ENCODE measurements at places on chromosomes 6 and 20.

DNA sequence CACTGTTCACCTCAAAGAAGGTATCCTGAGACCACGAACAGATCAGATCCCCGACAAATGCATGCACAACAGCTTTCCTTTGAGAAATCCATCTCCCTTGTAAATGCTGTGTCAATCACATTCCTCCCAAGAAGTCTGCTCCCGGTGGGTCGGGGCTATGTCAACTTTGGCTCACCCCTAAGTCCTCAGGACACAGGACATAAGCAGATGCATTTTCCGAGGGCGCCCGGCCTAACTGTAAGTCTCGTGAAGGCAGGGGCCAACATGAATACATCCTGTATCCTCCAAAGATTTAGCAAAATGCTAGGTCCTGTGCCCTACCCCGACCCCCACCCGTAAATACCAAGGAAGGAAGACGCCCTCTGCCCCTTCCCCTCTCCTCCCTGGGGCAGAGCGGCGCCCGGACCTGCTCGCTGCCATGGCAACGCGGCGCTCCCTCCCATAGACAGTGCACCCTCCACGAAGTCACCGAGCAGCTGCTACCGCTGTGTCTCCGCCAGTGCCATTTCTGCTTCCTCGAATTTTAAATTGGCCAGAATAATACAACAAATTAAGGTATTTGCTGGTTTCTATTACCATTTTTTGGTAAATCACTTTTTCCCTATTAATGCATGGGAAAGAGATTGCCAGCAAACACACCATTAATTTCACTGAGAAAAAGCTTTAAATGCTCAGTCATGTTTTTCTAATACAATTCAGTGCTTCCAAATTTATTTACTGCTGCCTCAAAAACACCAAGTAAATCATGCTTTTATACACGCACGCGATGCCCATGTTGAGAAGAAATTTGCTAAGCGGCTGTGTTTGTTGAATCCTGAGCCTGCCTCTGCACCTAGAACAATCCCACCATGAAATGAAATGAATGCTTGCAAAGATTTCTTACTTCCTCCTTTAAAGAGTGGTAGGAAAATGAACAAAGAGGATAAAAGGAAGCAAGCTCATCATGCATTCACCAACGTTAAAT lies 100.6 kb downstream of the PCSK2 start:
- no peak for DNase-seq

- DNase-seq = no peak
Measured at GRCh38 chr6:112061605-112062004, 7.7 kb downstream of the CCN6 start.

- DNase-seq = no peak
Measured at GRCh38 chr6:109235481-109236038, 140.3 kb downstream of the CEP57L1 start.

DNA sequence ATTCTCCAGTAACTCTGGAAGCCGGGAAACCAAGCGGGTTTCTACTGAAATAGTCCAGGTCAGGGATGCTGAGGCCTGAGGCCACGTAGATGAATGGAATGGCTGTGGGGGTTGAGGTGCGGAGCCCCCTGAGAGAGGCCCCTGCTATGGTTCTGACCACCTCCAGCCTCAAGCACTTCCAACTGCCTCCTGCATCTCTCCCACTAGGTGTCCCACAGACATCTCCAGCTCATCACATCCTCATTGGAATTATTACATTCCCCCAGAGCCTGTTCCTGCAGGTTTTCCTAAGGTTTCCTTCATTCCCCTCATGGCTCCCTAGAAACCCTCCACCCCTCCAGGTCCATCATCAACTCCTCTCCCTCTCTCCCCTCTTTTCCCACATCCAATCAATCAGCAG lies 48.7 kb downstream of the UNC5CL start:
- no peak for DNase-seq

DNA sequence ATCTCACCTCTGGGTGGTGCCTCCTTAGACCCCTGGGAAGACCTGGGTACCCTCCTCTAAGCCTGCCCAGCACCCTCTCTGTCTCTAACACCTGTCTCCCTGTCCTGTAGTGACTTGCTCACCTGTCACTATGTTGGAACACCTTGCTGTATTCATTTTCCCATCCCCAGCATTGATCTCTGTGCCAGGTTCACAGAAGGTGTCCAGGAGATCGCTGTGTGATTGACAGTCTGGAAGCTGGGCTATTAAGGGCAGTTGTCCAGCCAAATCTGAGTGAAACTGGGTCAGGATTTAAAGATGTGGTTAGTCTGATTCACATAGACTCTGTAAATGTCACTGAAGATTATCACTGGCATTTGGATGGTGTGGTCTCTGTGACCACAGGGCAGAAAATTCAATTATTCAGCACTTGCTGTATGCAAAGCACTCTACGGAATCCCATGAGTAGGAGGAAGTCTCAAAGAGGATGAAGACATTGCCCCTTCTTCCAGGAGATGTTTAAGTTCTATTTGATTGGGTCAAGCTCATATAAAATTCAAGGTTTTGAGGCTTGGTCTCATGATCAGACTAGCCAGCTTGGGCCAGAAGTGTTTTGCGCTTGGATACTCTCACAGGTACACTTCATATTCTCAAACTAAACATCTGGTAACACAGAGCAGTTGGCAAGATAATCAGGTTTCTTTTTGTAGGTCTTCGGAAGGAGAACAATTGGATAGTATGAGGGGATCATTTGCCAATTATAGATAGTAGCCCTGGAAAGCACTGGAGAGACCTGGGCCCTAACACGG lies 57.8 kb upstream of the TAGAP start:
- no peak for DNase-seq

- no peak for DNase-seq
Measured at GRCh38 chr6:21409231-21409630, 184.3 kb upstream of the SOX4 start.

- DNase-seq = no peak
Measured at GRCh38 chr6:106629859-106630163, 433 bp downstream of the QRSL1 start.

- DNase-seq = no peak
Measured at GRCh38 chr6:27290065-27290849, 21.8 kb downstream of the POM121L2 start.

GRCh38 chr6:127383988-127384387 lies 40.6 kb upstream of the ECHDC1 start:
- no peak for DNase-seq

GRCh38 chr6:26033085-26033940 lies 53.9 kb upstream of the HFE start:
- peak; percentile 95 for DNase-seq

DNA sequence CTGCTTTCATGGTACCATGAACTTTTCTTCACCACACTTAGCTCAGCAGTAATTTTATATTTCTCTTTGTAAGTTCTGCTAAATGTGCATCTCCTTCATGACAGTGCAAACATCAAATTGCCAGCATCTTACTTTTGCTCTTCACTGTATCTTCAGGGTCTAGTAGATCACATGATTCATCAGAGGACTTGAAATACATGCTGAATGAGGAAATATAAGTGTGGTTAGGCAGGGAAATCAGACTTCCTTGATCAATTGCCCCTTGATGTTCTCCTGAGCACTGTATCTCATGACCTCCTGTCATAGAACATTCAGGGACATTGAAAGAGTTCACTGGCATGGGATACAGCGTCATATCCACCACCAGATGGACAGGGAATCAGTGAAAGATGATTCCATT lies 25.3 kb upstream of the POLR1H start:
- no peak for DNase-seq

DNA sequence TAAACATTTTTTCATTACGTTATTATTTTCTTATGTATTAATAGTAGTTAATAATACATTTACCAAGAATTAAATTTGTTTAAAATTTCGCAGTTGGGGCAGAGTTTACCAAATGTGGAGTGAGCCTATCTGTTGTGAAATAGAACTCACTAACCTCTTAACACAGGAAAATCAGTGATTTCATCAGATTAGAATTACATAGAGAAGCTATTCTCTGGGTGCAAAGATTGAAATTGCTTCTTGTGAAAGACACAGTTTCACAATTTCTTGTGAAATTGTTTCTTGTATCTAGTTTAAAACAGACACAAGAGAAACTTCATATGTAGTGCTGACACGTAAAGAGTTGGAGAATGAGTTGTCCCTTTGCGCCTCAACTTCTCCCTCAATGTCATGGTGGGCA lies 69.4 kb upstream of the PRL start:
- no peak for DNase-seq

GRCh38 chr6:63477422-63478040 lies 94.7 kb upstream of the LOC128125822 start:
- DNase-seq = no peak

- no peak for DNase-seq
Measured at GRCh38 chr6:130827247-130828149, at the start of gene SMLR1. TSS of gene SMLR1 (plus strand) at chr6:130827406. CDS start at chr6:130827414, 8 bp downstream.

Data from MM.1S (cell line).